ENCODE measurements at places on chromosomes 2 and 18.
A peak's percentile ranks its signal among the peaks of the same experiment; 100 is the strongest.

GRCh38 chr2:172293952-172294351 lies 133.4 kb upstream of the ITGA6 start:
- peak; percentile 69 for DNase-seq

GRCh38 chr2:198916548-198917080 lies 541.1 kb downstream of the SATB2 start:
- DNase-seq = no peak

GRCh38 chr18:3889121-3889520 lies 439.1 kb downstream of the TGIF1 start:
- DNase-seq = peak; percentile 38

DNA sequence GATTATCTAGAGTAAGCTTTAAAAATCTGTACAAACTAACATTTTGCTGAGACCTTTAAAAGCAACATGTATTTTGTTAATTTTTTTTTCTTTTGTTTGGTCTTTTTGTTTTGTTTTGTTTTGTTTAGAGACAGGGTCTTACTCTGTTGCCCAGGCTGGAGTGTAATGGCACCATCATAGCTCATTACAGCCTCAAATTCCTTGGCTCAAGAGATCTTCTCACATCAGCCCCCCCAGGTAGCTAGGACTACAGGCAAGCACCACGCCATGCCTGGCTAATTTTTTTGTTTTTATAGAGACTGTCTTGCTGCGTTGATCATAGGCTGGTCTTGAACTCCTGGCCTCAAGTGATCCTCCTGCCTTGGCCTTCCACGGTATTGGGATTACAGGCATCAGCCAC lies 23.1 kb downstream of the RBBP8 start:
- DNase-seq = no peak

DNA sequence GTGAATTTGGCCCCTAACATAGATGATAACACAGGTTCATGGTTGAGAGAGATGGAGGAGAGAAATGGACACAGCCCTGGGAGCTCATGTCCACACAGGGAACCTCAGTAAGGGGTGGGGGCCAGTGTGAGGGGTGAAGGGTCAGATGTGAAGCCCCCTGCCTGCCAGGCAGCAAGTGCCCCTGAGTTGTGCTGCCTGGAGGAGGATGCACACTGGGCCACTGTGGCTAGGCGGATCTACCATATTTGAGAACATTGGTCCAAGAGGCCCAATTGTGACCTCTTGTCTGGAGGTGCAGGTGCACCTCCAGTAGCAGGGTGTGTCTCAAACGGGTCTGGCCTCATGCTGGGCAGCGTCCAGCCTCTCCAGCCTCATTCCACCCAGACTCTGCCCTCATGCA lies 99.6 kb upstream of the SNTG2 start:
- no peak for DNase-seq

DNA sequence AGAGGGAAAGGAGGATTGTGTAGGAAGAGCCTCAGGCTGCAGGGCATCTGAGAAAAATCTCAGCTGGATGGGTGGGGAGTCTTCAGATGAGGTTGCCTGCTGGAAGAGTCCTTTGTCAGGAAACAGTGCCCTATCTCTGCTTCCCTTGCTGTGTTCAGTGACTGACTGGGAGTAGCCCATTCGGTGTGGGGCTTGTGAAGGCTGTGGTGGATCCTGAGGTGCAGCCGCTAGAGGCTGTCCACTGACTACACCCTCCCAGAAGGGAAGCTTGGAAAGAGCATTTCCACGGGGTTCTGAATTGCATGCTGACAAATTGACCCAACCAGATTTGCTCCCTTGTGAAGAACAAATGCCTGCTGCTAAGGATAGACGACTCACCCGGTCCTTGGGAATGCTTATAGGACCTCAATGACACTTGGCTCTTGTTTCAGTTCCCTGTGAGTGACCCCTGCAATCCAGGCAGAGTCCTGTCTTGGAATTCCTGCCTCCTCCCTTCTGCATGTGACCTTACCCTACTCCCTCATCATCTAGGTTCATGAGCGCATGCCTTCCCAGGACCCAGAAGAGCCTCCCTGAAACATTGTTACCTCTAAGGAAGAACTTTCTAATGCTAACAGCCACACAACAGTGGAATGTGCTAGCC lies 109.7 kb upstream of the FAM136A start:
- DNase-seq = no peak

- DNase-seq = no peak
These were observed 49.7 kb downstream of the MTA3 start for GRCh38 chr2:42618116-42618515.

DNA sequence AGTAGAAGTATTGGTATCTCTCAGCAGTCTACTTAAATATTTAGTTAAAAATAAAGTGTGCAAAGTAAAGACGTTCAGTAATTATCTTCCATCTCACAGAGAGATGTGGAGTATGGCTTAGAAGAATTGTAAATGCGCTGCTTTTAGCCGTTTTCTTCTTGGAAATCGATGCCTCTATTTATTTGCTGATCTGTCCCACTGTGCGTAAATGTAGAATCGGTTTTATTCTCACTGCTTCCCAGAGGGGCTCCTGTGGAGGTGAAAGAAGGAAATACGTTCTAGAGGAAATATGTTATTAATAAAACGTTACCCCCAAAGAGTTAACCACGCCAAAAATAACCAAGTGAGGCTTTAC lies 1.9 kb downstream of the NPAS2 start:
- no peak for DNase-seq

- DNase-seq = peak; percentile 69
These were observed 30.5 kb downstream of the ASB1 start for GRCh38 chr2:238456970-238457926.

DNA sequence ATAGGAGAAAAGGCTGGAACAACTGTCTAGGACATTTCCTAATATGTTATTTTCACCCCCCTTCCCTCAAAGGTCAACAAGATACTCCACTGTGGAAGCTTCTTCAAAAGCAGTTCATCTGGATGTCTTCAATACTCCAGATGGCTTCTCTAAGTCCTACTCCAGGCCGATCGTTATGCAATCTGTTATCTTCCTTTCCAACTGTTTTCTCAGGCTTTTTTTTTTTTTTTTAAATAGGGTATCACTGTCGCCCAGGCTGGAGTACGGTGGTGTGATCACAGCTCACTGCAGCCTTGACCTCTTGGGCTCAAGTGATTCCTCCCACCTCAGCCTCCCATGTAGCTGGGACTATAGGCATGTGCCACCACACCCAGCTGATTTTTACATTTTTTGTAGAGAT lies 26.3 kb downstream of the ATP8B1 start:
- peak; percentile 91 for DNase-seq

DNA sequence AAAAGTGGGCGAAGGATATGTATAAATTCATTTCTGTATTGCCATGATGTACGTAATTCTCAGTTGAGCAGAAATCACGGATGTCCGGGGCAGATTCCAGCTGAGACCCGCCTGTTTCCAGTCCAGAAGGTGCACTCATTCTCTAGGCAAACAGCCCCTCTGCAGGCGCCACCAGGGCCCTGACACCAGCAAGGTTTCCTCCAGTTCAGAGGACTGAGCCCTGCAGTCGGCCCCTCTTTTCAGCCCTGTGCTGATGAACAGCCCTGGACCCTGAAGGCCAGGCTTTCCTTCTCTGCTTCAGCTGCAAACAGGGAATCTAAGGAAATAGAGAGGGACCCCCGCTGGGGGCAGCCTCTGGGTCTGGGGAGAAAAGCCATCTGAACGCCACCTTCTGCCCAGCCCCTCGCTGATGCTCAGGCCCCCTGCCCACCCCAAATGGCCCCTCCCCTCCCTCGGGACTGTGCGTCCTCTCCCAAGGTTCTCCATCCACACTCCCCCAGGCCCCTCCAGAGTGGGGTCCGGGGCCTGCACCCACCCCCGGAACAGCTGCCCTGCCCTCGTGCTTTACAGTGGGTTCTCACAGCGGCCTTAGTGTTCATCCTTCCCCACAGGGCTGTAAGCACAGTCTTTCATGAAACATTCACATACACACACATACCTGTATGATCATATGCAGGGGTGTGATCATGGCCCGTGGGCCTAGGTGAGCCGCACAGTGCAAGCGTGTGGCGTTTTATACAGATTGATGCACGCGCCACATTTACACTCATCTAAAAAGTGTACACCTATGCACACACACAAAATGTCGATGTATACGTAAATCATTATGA lies 12.1 kb downstream of the COPS9 start:
- DNase-seq = no peak

DNA sequence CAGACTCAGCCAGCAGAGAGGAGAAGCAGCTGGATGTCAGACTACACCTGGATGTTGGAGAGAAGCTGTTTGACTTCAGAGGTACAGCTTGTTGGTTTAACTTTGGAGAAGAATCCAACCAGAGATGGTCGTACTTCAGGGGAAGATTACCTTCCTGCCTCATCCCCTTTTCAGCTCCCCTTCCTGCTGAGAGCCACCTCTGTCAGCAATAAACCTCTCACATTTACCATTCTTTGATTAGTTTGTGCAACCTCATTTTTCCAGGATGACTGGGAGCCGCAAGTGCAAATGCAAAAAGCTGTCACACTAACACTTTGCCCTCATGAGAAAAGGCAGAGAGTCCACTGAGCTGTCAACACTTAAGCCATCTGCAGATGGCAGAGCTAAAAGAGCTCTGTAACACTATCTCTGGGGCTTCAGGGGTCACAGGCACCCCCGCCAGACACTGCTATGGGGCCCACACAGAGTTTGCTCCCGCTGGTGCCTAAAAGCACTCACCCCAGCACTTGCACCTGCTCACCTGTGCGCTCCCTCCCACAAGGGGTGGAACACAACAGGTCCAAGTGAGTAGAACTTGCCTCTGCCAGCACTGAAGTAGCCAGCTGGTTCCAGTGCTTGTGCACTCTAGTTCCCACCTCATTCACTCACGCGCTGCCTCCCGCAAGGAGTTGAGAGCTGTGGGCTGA lies 391.7 kb downstream of the METTL4 start:
- DNase-seq = no peak
